ENCODE measurements at places on chromosomes 11 and 22.

DNA sequence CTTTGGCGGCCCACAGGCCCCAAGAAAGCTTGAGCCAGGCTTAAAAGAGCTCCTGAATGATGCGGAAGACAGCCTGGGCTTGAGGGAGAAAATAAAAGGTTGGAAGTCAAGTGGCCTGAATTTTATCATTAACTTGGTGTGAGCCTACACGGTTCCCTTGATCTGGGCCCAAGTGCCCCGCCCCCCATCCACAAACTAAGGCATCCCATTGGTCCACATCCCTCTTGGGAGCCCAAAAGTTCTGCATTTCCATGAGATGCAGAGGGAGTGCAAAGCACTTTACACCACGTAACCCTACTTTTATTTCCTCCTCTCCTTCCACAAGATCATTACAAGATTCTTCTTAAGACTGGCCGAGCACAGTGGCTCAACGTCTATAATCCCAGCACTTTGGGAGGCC lies 22.2 kb downstream of the LARGE1 start:
- DNase-seq: no peak

GRCh38 chr22:30420347-30421125 lies 5.0 kb upstream of the MTFP1 start:
- DNase-seq: no peak

DNA sequence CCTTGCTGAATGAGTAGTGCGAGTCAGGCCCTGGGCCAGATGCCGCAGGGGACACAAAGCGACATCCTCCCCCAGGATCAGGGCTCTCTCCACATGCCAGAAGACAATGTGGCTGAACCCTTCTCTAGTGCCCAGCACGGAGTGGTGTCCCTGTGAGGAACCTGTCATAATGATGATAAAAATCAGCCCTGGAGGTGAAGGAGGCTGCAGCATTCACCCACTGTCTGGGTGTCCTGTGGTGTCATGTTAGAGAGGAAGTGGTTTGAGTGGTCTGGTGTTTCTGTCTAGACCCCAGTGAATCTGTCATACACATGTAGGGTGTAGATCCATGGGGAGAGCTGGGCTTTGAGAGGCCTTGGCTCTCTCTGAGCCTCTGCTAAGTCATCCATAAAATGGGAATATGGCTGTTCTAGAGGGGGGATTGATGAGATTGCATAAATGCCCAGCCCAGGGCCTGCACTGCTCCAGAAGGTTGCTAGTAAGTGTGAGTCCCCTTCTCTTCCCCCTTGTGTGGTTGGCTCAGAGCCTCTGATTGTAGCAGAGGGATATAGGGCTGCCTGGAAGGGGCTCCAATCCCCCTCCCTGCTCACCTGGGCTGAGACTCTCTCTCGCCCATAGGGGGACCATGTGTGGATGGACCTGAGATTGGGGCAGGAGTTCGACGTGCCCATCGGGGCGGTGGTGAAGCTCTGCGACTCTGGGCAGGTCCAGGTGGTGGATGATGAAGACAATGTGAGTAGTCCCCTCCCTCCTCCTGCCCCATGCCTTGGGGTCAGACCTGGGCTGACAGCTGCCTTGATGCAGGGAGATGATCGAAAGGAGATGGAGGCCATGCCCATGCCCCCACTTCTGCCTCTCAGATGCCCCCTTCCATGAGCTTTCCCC lies 14.3 kb downstream of the MYO7A start:
- DNase-seq: no peak

- no peak for DNase-seq
Observed at GRCh38 chr11:13869398-13869886, 93.1 kb upstream of the SPON1 start.

GRCh38 chr11:12131943-12132789 lies 21.8 kb downstream of the MICAL2 start:
- DNase-seq: no peak

DNA sequence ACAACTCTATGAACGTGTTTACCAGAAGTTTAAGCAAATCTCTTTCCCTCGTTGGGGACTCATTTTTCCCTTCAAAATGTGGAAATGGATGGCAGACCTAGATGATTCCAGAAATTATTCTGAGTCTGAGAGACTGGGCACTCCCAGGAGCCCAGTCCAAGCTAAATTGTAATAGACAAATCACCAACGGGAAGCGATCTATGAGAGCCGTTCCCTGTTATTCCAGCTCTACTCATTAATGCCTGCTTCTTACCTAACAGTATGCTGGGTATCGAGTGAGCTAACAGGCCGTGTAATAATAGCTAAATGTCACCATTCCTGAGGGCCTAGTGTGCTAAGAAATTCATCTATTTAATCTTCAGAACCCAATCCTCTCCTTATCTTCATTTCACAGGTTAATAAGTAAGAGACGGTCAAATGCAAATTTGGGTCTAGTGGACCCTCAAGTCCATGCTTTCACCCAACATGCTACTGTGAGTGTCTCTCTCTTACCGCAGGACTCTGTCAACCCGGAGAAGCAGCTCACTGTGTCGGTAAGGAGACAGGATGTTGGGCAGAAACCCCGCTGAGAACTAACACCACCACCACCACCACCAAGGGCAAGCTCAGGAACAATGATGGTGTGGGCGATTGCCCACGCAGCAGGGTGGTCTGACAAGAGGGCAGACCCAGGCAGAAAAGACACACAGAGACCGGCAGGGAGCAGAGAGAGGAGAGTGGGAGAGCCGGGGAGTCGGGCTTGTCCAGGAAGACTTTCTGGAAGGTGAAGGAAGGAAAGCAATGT lies 57.1 kb upstream of the TIMP3 start:
- DNase-seq: no peak

- DNase-seq: no peak
Observed at GRCh38 chr11:119693253-119693815, 35.7 kb downstream of the NECTIN1 start.

DNA sequence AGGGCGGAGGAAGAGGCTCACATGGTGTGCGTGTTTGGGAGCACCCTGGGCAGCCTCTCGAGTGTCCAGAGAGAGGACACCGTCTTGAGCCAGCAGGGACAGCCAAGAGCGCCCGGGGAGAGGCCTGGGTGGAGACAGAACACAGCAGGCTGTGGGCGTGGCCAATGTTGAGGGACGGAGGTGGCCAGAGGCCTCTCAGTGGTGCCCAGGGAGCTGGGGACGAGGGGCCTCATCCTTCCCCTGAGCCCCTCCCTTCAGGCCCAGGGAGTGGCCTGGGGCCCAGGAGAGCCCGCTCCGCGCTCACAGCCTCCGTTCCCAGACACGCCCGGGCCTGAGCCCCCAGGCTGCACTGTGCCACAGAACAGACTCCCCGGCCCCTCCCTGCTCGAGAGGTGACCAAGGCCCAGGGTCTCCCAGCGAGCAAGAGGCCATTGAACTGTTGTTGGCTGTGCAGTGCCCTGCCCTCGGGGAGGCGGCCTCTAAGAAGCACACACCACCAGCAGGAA lies 48.4 kb downstream of the CDKN1C start:
- DNase-seq: no peak

Measured in NCI-H1092 treated with DMSO at 0.1 percent for 48 hours (cell line).